ENCODE measurements at places on chromosomes 16 and 17.

- DNase-seq: peak; percentile 90
Measured at GRCh38 chr17:36722121-36722902, 120.9 kb downstream of the MRM1 start.

GRCh38 chr17:51398128-51398525, 137.8 kb downstream of the UTP18 start:
- no peak for DNase-seq

GRCh38 chr16:74999609-75000480, 1.0 kb downstream of the ZNRF1 start:
- peak; percentile 90 for DNase-seq

- DNase-seq: peak; percentile 83
Measured at GRCh38 chr16:69108064-69108904, 2.8 kb downstream of the HAS3 start.

- DNase-seq: peak; percentile 41
Measured at GRCh38 chr17:77649717-77650211, 308.7 kb upstream of the TNRC6C start.

DNA sequence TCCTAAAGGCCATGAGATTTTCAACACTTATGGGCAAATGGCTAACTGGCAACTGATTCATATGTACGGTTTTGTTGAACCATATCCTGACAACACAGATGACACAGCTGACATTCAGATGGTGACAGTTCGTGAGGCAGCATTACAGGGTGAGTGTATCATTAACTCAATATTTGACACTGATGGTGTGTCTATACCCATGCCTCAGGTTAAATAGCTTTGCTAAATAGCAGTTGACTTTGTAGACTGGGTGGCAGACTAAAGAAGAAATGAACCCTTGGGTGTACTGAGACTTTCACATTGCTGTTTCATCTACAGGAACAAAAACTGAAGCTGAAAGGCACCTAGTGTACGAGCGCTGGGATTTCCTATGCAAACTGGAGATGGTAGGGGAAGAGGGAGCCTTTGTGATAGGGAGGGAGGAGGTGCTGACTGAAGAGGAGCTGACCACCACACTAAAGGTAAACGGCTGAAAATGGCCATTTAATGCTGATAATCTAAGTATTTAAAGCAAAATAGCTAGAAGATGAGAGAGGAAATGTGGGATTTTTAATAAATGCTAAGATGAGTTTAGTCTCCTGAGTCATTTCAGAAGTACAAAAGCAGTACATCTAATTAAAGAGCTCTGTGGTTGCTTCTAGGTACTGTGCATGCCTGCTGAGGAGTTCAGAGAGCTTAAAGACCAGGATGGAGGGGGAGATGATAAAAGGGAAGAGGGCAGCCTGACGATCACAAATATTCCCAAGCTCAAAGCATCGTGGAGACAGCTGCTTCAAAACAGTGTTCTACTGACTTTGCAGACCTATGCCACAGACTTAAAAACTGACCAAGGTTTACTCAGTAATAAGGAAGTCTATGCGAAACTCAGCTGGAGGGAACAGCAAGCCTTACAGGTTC, 3.0 kb downstream of the SETD6 start:
- DNase-seq: no peak

GRCh38 chr16:1074379-1074649, 1.8 kb downstream of the SSTR5 start:
- DNase-seq: no peak

- DNase-seq: no peak
Measured at GRCh38 chr17:58275417-58275816, 5.3 kb downstream of the MPO start.

DNA sequence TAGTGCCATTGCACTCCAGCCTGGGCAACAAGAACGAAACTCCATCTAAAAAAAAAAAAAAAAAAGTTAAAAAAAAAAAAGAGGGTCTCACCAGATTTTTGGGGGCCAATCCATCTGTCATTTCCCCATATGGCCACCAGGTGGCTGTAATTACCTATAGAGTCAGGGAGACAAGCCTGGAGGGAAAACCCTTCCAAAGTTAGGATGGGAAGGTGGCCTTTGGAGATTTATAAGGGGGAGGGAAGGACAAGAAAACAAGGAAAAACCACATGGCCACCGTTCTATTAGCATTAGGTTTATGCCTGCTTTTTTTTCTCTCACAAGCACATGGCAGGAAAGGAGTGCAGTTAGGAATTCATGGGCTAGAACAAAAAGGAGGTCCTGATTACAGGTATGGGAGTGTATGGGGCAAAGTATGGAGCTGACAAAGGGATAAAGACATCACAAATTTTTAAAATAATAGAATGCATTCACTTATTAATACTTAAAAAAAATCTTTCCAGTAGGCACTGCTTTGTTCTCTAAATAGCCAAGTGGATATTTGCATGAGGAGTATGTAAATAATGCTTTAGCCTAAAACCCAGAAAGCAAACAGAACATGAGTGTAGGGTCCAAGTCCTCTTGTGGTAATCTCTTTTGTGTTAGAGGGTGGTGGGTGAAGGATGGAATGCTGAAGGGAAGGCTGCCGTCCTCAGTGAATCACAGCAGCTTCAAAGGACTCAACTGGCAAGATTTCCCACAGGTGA, 5.1 kb downstream of the CYB5D1 start:
- DNase-seq: peak; percentile 91

GRCh38 chr16:89599451-89599858, 14.0 kb upstream of the DPEP1 start:
- DNase-seq: peak; percentile 95

- no peak for DNase-seq
Measured at GRCh38 chr17:68686108-68686988, 85.2 kb upstream of the FAM20A start.

GRCh38 chr17:79338604-79339003, 264.0 kb downstream of the ENGASE start:
- DNase-seq: no peak

DNA sequence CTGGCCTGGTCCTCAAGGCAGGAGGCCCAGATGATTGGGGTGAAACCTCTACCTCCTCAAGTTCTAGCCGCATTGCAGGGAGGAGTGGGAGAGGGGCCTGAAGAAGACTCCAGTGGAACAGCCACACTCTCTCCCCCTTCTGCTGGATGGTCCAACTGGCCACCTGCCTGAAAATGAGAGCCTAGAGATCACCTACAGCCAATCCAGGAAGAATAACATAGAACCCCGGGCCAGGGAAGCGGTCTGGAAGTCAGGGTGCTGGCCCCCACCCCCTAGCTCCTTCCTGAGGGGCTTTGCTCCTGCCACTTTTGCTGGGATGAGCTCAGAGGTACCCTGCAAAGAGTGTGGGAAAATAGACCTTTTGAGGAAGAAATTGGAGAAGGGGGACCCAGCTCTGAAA, 1.8 kb downstream of the SLC6A2 start:
- no peak for DNase-seq

GRCh38 chr17:330993-331701, 21.5 kb downstream of the RPH3AL start:
- DNase-seq: peak; percentile 45

GRCh38 chr17:72030067-72030899, 90.5 kb upstream of the SOX9 start:
- peak; percentile 97 for DNase-seq

GRCh38 chr16:19555186-19555937, at the start of gene VPS35L:
TSS of gene VPS35L (plus strand) at chr16:19555703. CDS start at chr16:19555730, 27 bp downstream.
- DNase-seq: peak; percentile 99

DNA sequence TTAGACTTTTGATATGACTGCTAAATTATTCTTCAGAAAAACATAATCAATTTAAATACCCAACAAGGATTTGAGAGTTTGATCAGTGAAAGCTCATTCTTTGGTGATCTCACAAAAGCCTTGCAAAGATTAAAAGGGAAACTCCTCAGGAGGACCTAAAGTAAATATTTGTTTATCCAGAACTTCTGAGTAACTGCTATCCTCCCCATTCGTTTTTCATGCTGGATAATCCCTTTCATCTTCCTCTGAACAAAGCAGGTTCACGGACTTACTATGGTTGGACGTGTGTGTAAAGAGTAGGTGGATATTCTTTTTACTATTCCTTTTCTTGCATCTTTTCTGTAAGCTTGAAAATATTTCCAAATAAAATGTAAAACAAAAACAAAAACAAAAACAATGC, 124.7 kb downstream of the CPPED1 start:
- no peak for DNase-seq

GRCh38 chr17:64662774-64663367, 764 bp upstream of the SMURF2 start:
- DNase-seq: no peak

DNA sequence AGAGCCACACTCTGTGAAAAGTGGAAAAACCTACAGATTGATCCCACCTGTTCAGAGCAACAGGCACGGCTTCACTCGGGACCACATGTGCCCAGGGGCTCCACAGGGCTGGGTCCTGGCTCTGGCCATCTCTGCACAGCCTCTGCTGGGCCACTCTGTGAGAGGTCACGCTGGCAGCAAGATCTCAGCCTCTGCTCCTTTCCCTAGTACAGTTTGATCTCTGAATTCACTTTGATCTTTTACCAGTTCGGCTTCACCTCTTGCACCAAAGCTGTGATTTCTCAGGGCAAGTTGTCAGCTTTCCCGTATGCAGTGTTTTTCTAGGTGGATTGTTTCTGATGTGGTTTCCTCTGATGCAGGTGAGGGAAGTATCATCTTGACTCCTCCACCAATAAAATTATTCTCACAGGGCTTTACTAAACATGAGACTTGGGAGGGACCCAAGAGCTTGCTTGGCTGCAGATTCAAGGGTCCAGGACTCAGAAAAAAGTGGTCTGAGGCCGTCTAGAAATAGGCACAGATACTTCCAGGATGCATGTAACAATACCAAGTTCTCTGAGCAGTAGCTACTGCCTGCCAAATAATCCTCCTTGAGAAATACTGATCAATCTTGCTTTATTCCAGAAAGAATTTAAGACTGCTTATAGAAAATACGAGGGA, 24.0 kb upstream of the ALDH3A1 start:
- no peak for DNase-seq

DNA sequence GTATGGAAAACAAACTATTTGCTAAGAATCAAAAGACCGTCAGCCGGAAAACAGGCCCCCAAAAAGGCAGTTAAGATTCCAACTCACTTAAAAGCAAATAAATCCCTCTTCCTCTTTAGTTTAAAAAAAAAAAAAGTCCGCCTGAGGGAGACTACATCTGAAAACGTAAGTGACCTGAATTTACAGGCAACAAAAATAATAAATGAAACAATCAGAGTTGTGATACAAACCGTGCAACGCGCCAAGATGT, 1.1 kb downstream of the KANSL1 start:
- no peak for DNase-seq

DNA sequence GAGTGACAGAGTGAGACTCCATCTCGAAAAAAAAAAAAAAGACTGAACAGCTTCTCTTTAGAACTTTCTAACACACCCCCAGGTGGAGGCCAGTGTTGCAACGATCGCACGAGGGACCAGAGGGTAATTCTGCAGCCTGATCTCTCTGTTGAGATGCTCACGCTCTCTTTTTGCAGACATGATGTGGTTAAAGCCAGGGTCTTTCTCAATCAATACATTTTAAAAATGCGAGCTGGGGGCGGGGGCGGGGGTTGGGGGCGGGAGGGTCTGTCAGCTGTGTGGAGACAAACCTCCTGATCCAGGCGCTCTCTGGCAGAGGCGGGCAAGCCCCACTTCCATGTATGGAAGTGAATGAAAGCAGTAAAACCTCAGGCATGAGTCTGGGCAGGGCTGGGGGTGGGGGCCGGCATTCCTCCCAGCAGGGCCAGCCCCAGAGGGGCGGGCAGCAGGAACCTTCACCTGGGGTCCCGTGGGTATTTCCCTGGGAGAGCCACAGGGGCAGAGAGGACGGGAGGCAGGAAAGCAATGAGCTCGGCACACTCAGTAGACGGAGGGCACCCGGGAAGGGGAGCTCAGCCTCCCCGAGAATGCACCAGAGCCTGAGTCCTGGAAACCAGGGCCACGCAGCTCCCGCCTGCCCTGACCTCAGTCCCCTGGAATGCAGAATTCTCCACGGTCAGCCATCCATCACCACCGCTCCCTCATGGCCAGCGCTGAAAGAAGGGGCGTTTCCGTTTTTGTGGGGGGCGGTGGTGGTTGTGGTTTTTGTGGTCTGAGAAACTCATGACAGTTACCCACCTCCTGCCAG, 28.0 kb downstream of the NXN start:
- DNase-seq: peak; percentile 97

DNA sequence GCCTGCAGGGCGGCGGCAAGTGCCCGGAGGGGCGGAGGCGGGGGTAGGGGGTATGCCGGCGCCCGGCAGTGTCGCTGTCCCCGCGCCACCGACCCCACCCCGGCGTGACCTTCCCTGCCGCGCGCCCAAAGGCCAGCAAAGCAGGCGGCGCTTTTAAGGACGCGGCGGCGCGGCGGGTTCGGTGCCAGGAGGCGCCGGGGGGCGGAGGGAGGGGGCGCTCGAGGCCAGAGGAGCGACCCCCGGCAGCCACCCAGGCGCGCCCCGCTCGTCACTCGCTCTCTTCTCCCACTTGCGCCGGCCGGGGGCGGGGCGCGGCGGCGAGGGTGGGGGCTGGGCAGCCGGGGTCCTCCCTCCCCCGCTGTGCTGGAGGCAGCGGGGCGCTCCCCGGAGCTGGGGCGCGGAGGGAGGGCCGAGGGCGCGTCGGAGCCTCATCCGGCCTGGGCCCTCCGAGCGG, 8.6 kb upstream of the BAHCC1 start:
- peak; percentile 87 for DNase-seq

DNA sequence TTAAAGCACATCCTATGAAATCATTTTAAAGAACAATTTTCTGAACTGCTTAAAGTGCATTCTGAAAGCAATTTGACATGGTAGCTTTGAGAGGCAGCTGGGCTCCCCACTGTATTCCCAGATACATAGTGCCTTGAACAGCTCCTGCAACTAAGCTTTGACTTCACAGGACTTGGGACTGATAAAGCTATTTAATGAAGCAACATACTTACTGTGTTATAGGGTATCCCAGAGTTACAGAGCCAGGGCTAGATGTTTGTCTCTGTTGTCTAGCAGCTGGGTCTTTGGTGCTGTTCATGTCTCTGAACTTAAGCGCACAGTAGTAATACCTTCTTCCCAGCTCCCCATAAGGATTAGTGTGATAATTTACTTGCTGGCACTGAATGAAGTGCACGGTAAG, 862 bp downstream of the ACSM1 start:
- no peak for DNase-seq

GRCh38 chr16:24890746-24891145, 45.0 kb downstream of the SLC5A11 start:
- no peak for DNase-seq

- peak; percentile 67 for DNase-seq
Measured at GRCh38 chr16:89200124-89200849, at the start of gene SLC22A31. TSS of gene SLC22A31 (minus strand) at chr16:89200537. CDS start at chr16:89200501, 36 bp downstream.

DNA sequence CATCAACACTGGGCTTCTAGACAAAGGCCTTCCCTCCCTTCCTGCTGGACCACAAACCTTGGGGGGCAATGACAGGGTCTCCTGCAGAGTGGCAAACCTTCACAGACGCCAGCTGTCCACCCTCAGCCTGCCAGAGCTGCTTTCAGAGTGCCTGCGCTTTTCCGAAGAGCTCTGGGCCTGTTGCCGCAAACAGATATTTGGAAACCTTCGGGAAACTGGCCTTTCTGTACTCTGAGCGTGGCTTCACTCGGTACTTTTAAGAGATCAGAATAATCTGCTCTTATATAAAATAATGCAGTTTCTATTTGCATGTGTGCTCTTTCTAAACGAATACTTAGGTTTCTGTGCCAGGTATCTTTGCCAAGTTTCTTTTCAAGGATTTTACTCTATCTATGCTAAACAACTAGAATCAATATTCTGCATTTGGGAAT, 152.1 kb upstream of the CHMP6 start:
- no peak for DNase-seq

Measured in endodermal cell (in vitro differentiated cells).